ENCODE measurements at places on chromosomes 7 and 10.

DNA sequence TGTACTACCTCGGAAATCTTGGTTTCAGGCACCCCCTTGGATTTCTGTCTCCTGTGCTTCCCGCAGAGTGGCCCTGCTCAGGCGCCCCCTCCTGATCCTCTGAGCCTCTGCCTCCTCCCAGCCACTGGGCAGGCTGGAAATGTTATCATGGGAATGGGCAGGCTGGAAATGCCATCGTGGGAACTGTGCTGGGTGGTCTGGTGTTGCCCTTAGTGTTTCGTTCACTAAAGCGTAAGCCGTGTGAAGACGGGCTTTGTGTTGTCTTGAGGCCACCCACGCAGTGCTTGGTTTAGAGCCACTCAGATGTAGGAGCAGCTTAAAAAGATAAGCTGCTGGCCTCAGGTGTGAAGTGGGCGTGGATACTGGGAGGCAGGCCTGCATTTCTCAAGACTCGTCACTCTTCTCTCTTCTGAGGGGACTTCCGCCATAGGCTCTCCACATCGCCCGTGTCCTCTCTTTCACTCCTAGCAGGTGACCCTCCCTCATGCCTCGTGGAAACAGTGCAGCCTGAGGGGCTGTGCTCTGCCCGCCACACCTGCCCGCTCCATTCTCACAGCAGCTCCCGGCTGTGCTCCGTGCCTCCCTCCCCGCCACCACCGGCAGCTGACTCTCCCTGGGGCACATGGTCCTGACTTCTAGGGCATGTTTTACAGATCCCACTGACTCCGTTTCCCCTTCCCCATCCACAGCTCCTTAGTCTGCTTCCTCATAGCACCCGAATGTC, 28.5 kb downstream of the PPP2R2D start:
- DNase-seq, result no peak

- no peak for DNase-seq
Observed at GRCh38 chr10:62054830-62055229, 153.3 kb downstream of the ARID5B start.

DNA sequence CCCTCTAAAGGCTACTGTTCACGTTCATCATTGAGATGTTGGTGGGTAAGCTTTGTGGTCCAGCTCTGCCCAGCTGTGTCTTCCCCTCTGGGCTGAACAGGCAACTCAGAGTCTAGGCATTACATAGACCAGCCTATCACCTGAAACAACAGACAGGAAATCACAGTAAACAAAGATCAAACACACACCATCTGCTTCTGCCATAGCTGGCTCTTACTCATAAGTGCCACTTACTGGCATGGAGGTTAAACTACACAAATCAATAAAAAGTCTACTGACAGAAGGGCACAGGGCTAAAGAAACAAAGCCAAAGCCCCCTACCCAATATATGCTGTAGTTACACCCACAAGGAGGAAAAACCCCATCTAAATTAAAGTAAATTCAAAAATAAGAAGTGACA, 35.0 kb downstream of the SEPTIN14 start:
- DNase-seq, result no peak

DNA sequence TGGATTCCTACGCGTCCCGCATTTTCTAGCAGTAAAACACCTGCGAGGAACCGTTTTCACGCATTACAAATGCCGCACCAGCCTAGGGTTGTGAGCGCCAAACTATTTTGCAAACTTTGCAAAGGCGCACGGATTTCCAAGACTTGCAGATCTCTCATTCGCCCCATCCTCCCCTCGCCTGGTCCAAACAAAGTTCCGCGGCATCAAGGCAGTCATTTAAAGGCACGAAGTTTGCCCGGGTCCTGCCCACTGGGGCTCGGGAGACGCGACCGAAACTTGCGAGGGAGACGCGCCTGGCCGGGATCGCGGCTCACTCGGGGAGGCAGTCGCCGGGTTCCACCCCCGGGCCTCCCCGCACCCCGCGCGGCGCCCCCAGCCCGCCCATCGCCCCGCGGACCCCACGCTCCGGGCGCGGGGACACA, 613 bp downstream of the USP6NL start:
- DNase-seq, result peak; percentile 64

DNA sequence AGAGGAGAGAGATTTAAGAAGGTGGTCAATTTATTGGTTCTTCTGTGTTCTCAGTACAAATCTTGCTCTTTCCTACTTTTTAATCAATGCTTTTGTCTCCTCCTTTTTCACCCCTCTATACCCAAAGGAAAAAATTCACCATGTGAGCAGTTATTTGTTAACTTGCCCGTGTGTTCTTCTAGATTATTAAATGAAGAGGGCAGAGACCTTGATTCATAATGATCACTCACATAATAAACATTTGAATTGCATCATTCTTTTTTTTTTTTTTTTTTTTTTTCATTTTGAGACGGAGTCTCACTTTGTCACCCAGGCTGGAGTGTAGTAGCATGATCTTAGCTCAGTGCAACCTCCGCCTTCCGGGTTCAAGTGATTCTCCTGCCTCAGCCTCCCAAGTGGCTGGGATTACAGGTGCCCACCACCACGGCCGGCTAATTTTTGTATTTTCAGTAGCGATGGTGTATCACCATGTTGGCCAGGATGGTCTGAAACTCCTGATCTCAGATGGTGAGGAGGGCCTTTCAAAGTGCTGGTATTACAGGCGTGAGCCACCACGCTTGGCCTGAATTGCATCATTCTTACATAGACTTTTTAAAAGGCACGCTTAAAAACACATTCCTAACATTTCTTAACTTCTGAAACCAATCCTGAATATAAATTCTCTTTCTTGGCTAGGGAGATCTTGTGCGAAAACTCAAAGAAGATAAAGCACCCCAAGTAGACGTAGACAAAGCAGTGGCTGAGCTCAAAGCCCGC, 3.6 kb downstream of the GARS1 start:
- DNase-seq, result no peak

DNA sequence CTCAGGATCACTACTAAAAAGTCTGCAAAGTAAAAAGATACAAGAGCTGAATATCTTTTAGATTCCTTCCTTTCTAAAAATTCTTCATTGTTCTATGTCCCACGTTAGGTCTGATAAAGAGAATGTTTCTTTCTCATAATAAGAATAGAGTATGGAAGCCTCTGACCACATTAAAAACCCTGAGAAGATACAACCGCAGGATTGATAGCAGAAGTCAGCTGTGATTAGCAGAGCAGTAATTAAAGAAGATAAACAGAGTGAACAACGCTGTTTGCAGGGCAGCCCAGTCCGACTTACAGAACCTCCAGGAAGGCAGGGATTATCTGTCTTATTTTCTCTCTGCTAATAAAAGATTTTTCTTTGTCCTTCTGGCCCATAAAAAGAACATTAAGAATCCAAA, 31.4 kb upstream of the PITRM1 start:
- no peak for DNase-seq

DNA sequence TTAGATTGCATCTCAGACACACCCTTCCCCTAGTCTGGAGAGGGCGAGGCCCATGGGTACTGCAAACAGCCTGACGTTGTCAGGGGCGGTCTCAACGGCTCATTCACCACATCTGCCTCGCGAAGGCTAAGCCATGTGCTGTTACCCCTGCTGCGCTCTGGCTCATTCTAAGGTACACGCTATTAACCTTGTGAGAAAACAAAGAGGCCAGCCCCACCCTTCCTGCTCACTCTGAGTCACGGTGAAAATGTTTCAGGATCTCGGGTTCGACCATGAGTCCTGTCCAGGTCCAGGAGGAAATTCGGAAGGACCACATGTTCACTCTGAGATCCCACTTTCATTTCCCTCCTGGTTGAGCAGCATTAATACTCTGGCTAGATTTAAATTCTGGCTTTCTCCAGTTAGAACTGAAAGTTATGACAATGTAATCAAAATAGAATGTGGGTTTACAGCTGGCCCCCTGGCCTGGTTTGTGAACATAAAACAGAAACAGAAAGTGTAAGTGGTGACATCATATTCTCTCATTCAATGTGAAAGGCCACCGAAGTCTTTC, 55.2 kb downstream of the EGFR start:
- DNase-seq, result no peak

DNA sequence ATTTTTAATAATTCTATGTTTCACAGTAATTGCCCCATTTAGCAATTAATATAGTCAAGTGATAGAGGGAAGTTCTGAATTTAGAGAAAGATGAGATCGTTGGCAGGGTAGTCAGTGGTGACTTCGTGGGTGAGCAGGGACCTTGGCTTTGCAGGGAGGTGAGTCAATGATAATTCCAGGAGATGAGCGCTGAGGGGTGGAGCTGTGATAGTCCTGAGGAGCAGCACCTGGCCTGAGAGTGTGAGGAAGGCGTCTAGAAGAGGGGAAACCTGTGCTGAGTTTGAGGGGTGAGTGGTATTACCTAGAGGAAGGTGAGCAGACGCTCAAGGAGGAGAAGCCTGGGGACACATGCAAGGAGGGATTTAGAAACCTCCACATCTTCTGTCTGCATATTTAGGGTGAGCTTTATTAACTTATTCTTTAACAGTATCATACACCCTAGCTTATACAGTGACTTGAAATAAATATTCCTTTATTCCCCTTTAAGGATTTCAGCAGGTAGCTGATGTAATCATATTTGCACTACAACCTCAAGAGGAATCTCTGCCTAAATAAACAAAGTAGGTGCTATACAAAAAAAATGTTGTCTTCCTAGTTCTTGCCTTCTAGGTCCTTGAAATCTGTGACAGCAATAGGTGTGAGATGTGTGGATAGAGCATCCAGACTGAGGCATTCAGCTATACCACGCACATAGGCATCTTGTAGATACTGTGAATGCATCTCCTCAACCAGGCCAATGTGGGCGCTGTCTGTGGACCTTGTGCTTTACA, 2.1 kb upstream of the TRIL start:
- DNase-seq, result no peak

GRCh38 chr10:14476006-14476405, 145.3 kb upstream of the FRMD4A start:
- DNase-seq, result no peak

Data from activated CD8-positive, alpha-beta memory T cell treated with anti-CD3 and anti-CD28 coated beads, Interleukin-2, amount 50 U/mL, for 48 hours (primary cell).